ENCODE measurements at places on chromosomes 7 and 10.

DNA sequence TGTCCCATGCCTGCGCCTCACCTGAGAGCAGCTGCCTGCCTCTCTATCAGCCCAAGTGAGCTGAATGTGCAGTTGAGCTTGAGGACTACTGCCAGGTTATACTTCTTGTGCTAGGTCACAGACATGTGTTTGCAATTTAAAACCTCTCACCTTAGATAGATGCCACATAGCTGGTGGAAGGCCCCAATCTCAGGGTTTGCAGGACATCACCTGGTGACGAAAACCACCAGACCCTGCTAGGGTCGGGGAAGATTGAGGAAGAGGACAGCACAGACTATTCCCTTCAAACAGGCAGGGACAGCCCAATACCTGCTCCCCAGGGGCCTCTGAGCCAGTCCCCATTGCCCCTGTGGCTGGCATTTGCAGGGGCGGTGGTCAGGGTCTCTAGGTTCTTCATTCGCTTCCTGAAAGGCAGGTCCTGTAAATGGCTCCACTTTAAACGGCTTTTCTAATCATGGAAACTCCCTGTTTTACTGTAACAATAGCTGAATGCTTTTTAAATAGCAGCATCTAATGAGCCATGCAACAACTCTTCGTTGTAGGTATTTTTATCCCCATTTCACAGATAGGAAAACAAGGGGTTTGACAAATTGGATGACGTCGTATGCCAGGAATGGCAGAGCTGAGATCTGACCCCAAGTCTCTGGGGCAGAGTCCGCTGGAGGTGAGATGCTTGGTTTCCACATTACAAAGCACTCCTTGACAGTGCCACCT is 80.1 kb downstream of the EMX2 start:
- DNase-seq = no peak

- peak; percentile 21 for DNase-seq
These were observed 26.1 kb upstream of the RSU1 start for GRCh38 chr10:16843252-16843870.

DNA sequence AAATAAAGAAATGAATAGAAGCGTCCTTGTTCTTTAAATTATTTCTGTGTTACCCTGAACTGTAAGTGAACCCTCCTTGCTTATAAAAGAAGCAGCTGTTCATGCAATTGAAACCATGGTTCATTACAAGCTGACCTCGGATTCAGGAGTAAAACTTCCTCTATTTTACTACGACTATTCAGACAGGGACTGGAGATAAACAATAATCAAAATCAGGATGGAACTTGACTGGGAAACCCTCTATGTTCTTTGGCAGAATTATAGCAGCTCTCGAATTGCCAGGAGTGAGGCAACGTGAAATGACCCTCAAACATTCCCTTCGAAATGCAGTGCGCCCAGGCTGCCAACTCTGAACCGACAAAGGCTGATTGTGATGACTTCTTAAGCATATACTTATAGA is 172.1 kb downstream of the CYP26A1 start:
- no peak for DNase-seq

DNA sequence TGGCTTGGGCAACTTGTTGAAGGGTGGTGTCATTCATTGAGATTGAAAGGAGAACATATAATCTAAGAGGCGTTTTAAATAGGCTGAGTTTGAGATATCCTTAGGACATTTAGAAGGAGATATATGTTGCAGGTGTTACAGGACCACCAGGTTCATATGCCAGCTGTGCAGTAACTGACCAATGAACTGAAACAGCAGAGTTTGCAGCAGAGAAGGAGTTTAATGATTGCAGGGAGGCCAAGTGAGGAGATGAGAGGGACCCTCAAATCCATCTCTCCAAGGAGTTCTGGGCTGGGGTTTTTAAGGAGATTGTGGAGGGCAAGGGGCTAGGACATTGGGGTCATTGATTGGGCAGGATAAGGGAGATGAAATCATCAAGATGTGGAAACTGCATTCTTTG is 74.5 kb downstream of the SEC23IP start:
- no peak for DNase-seq

- no peak for DNase-seq
These were observed 36.6 kb upstream of the IGFBP3 start for GRCh38 chr7:45957721-45958120.

DNA sequence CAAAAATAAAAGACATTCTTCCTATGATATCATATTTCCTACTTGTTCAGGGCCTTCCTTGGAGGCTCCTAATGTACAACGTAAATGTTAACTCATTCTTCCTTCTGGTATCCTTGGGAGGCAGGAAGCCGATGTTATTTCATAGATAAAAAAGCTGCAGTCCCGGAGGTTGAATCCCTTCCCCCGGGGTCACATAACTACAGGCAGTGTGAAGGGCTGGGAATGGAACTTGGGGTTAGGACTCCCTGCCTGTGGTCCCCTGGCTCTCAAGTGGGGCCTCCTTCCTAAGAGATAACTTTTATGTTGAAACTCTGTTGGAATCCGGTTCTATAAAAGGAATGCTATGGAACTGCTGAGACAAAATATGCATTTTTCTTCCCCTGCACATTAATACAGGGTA is 14.9 kb upstream of the CCDC3 start:
- DNase-seq = no peak

DNA sequence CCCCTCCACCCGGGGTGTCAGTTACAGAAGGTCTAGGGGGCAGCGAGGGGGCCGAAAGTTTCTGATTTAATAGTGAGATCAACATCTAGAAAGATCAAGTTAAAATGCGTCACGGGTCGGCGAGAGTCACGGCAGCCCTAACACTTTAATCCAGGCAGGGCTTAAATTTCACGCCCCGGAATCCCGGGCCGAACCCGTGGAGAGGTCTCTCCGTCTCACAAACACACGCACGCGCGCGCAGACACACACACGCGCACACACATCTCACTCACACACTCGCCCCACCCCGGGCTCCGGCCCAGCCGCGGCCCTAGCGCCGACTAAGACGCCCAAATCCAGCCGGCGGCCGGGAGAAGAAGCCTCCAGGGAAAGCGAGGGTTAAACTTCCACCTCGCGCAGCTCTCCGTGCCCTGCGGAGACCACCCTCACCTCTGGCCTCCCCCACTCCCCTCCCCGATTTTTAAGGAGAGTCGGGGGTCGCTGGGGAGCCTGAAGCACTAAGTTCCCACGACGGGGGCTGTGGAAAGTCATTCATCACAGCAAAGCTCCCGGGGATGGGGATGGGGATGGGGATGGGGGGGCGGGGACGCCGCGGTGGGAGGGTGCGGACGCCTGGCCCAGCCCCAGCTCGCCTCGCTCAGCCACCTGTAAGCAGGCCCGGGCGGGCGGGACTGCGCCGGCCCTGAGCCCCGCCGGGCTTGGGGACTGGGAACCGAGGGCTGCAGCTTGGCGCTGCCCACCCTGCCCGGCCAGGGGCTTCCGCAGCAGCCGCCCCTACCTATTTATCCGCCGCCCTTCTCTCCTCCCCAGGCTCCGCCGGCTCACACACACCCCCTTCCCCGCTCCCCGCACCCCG is 1.6 kb downstream of the PDGFA start:
- DNase-seq = no peak

GRCh38 chr10:72688208-72688651 is 3.7 kb upstream of the MCU start:
- DNase-seq = peak; percentile 29

DNA sequence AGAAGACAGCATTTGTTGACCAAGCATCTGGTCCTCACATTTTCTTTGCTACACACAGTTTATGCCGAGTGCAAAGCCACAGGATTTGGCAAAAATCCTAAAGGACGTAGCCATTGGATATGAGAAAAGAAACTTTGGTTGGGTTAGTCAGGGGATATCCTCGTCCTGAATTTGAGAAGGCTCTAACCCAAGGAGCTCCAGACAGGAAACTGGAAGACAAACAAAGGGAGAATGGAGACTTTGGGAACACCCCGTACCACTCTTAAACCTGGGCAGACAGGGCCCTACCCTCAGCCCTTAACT is 146.6 kb upstream of the FRMD4A start:
- DNase-seq = no peak

DNA sequence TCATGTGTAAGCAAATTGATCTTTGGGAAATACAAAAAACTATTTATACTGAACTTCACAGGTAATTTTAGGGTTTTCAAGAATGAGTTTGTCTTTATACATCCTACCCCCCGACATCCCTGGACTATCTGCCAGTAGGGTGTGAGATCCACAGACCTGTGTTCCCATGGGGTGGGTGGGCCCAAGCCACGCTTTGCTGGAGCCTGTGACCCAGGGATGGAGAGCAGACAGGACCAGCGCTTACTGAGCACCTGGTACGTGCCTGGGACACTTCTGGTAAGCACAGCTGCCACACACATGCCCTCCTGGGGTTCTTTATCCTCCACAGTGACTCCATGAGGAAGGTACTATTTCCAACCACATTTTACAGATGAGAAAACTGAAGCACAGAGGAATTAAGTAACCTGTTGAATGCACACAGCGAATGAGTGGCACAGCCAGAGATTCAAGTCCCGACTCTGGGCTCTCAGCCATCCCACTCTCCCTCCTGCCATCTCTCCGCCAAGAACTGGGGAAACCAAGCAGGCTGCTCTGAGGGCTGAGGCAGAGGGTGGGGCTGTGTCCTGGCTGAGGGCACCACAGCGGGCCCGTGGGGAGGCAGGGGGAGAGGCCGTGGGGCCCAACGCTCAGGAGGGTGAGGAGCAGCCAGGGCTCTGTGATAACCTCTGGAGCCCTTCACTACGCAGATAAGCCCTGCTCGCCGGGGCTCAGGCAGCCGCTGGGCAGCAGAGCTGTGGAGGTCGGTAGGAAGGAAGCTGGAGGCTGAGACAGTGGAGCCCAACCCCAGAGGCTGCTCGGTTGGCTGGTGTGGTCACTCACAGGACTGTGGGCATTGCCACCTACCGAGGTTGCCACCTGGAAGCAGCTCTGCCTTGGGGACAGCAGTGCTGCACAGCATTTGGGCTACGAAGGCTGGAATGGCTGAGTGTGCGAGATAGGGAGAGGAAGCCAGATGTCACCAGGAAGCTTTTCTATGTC is 124.2 kb downstream of the ARHGAP22 start:
- no peak for DNase-seq

GRCh38 chr7:100467638-100468373 is 3.7 kb upstream of the SPACDR start:
- DNase-seq = no peak

- DNase-seq = no peak
These were observed 34.4 kb upstream of the FAM20C start for GRCh38 chr7:157771-158625.

DNA sequence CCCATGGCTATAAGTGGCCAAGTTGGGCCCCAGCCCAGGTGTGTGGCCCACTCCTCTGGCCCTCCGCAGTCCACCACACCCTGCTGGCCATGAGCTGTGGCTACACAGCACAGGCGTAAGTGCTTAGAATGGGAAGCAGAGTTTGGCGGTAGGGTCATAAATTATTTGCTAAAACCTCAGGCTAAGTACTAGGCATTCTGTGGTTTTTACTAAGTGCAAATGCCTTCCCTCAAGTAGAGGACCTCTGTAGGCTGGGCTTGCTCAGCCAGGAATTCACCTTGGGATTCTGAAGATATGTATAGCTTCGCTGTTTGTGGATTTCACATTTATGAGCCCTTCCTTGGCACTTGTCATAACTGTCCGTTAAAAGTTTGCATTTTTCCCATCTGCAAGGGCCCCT is 44.8 kb upstream of the LOXL4 start:
- DNase-seq = no peak

DNA sequence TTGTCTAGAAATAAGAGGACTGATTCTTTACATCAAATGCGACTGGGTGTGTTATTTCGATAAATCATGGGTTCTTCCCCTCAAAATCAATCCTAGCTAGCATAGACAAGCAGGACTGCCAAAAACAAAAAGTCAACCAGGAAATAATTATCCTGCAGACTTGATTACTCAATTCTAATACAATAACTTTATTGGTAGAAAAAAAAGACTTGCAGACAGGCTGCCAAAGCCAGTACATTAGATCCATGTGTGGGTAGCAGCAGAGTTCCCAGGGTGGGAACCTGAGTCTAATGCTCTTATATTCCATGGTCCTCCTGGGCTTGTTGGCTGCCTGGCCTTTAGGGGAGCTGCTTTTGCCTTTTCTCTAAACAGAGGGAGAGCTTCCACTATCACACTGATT is 7.8 kb downstream of the AFAP1L2 start:
- no peak for DNase-seq

GRCh38 chr7:38873433-38873832 is 35.6 kb downstream of the VPS41 start:
- DNase-seq = no peak

- no peak for DNase-seq
These were observed 395.2 kb downstream of the TFEC start for GRCh38 chr7:115635376-115635775.

GRCh38 chr7:85498031-85498430 is 311.2 kb upstream of the SEMA3D start:
- DNase-seq = no peak

DNA sequence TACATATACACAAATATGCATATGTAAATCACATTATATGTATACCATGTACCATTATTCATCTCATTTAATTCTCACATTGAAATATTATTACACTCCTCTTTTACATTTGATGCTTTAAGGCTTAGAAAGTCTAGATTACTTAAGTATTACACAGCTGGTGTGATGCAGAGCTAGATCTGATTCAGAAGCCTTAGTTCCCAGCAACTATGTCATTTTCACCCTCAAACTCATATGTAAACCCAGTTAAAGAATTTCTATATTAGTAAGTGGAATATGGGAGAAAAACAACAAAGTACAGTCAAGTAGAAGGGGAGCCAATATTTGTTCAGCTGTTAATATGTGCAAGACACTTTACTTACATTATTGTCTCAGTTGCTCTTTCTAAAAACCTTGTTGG is 74.3 kb upstream of the CSTF2T start:
- no peak for DNase-seq

- DNase-seq = no peak
These were observed 38.8 kb downstream of the RAMP3 start for GRCh38 chr7:45196374-45196773.

GRCh38 chr10:96973809-96974747 is 142.0 kb downstream of the LCOR start:
- DNase-seq = no peak

DNA sequence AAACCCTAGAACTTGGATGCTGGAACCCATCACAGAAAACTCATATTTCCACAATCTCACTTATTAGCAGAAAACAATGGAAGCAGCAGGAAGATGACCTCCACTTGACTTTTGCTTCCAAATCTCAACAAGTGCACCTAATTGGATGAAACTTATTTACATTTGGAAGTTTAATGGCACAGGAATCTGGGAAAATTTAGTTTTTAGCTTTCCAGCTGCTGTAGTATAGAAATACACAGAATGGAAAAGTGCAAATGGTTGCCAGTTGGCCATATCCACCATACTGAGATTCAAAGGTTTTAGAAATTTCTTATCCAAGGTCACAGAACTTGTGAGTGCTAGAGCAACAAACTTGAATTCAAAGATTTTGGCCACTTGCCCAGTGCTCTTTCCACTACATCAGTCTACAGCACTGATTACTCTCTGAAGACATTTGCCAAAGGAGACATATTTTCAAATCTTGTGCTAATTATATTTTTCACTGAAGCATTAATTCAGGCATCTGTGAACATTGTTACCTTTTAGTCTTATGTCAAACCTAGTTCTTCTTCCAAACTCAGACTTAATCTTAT is 9.3 kb upstream of the AHR start:
- no peak for DNase-seq

DNA sequence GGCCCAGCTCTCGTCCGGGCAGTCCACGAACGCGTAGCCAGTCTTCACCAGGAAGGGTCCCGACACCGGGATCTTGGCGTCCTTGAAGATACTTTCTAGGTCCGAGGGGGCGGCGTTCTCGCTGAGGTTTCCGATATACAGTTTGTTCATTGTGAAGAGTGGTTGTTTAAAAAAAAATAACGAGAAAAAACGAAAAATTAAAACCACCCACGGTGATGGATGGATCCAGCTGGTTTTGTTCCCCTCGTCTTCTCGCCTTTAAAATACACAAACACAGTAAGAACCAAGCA is 385 bp downstream of the IGF2BP3 start:
- no peak for DNase-seq

GRCh38 chr7:157857578-157858075 is 520.8 kb downstream of the DNAJB6 start:
- no peak for DNase-seq
